Left lung (tissue), 14 donors: ENCODE measurements at places on chromosomes 3 and 15. TPM values are rescaled to one million over a fixed set of nuclear protein-coding genes. Genes with fewer than 3 reads are reported as not detected.

DNA sequence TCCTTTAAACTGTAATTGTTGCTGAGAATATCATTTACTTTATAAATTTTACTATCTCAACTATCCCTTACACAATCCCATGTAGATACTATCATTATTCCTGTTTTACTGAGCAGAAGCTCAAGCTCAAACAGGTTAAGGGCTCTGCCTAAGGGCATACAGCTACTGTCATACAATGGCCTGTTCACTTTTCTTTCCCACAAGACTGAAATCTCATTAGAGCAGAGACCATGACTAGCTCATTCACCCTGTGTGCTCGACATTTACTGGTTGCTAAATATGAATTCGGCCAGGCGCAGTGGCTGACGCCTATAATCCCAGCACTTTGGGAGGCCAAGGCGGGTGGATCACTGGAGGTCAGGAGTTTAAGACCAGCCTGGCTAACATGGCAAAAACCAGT, 1.6 kb upstream of the MESP2 start:
- H3K27me3 ChIP-seq, result peaks cover 22% of the 10 kb centered on the region
- no peak overlapping the region for H3K4me3 ChIP-seq
- H3K4me1 ChIP-seq, result peaks cover 16% of the 10 kb centered on the region
- H3K36me3 ChIP-seq, result no peaks in the 10 kb centered on the region
- no peak overlapping the region for H3K27ac ChIP-seq
- no peak for DNase-seq

GRCh38 chr3:191210032-191210431, 11.0 kb downstream of the OSTN start:
- no peak overlapping the region for H3K27ac ChIP-seq
- DNase-seq, result no peak
- no peaks in the 10 kb centered on the region for H3K36me3 ChIP-seq
- H3K27me3 ChIP-seq, result no peaks in the 10 kb centered on the region
- no peak overlapping the region for H3K4me3 ChIP-seq

DNA sequence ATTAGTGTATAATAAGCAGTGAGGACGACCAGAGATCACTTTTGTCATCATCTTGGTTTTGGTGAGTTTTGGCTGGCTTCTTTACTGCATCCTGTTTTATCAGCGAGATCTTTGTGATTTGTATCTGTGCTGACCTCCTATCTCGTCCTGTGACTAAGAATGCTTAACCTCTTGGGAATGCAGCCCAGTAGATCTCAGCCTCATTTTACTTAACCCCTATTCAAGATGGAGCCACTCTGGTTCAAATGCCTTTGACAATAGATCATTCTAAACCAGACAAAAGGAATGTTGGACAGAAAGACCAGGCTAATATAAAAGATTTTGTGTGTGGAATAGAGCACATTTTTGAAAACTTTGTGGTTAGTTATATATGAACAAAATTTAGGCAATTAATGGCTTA, 618.5 kb upstream of the BCHE start:
- H3K27me3 ChIP-seq, result no peaks in the 10 kb centered on the region
- no peaks in the 10 kb centered on the region for H3K36me3 ChIP-seq
- no peak overlapping the region for H3K27ac ChIP-seq
- no peaks in the 10 kb centered on the region for H3K4me1 ChIP-seq

DNA sequence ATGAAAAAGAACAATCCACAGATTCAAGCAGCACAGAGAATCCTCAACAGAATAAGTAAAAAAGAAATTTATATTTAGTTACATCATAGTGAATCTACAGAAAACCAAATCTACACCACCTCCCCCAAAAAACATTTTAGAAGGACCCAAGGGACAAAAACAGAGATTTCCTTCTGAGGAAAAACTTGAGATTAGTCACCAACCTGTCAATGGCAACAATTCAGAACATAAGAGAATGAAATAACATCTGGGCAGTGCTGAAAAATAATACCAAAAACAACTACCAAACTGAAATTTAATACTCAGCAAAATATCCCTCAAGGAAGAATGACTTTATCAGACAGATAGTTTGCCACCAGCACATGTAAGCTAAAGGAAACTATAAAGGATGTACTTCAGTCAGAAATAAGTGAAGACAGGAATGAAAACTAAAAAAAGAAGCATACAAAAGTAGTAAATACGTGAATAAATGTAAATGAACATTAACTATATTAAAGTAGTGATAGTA, 260.7 kb downstream of the ULK4 start:
- no peak overlapping the region for H3K27ac ChIP-seq
- no peak overlapping the region for H3K4me3 ChIP-seq
- no peaks in the 10 kb centered on the region for H3K4me1 ChIP-seq
- no peaks in the 10 kb centered on the region for H3K36me3 ChIP-seq
- no peak for DNase-seq

GRCh38 chr3:56302417-56302816, 165.8 kb downstream of the ERC2 start:
- peaks cover 3% of the 10 kb centered on the region for H3K4me1 ChIP-seq
- H3K27ac ChIP-seq, result no peak overlapping the region
- no peaks in the 10 kb centered on the region for H3K36me3 ChIP-seq

- no peak overlapping the region for H3K4me3 ChIP-seq
- no peaks in the 10 kb centered on the region for H3K36me3 ChIP-seq
- H3K4me1 ChIP-seq, result no peaks in the 10 kb centered on the region
- H3K27ac ChIP-seq, result no peak overlapping the region
- DNase-seq, result no peak
- H3K27me3 ChIP-seq, result no peaks in the 10 kb centered on the region
Measured at GRCh38 chr15:81060470-81060869, 59.7 kb downstream of the TLNRD1 start.

DNA sequence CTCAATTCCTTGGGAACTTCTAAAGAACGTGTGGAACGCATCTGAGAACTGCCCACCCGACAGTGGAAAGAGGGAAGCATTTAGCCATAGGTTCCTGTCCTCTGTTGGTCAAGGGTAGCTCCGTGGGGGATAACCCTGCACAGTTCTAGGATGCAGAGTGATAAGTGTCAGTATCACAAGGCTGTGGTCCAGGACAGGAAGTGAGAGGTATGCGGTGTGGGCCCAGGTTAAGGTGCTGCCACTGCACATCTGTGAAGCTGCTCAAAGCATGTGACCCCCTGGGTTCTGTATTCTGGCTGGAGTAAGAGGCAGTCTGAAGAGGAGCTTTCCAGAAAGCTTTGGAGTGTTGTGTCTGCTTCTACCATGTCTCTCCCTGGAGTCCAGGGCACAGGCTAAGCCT, 51.7 kb upstream of the HES1 start:
- no peaks in the 10 kb centered on the region for H3K36me3 ChIP-seq
- H3K27ac ChIP-seq, result no peak overlapping the region
- no peak overlapping the region for H3K4me3 ChIP-seq
- peaks cover 27% of the 10 kb centered on the region for H3K4me1 ChIP-seq
- no peak for DNase-seq

DNA sequence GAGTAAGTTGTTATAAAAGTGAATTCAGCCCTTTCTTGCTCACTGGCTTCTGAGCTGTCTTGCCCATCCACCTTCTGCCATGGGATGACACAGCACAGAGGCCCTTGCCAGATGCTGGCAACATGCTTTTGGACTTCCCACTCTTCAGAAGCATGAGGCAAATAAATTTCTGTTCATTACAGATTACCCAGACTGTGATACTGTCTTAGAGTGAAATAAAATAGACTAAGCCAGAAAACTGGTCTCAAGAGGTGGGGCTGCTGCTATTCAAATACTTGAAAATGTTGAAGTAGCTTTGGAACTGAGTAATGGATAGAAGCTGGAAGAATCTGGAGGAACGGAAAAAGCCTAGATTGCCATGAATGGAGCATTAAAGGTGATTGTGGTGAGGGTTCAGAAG, 170.4 kb downstream of the ZMAT3 start:
- no peak overlapping the region for H3K4me3 ChIP-seq
- H3K36me3 ChIP-seq, result no peaks in the 10 kb centered on the region
- no peaks in the 10 kb centered on the region for H3K27me3 ChIP-seq
- no peaks in the 10 kb centered on the region for H3K4me1 ChIP-seq

- H3K27ac ChIP-seq, result no peak overlapping the region
- no peaks in the 10 kb centered on the region for H3K27me3 ChIP-seq
- H3K4me1 ChIP-seq, result no peaks in the 10 kb centered on the region
- H3K4me3 ChIP-seq, result no peak overlapping the region
Measured at GRCh38 chr3:37229740-37230139, 55.4 kb upstream of the LRRFIP2 start.

- DNase-seq, result no peak
- H3K27me3 ChIP-seq, result no peaks in the 10 kb centered on the region
- no peak overlapping the region for H3K4me3 ChIP-seq
- H3K4me1 ChIP-seq, result no peaks in the 10 kb centered on the region
Measured at GRCh38 chr3:110767838-110768237, 303.8 kb upstream of the NECTIN3 start.

DNA sequence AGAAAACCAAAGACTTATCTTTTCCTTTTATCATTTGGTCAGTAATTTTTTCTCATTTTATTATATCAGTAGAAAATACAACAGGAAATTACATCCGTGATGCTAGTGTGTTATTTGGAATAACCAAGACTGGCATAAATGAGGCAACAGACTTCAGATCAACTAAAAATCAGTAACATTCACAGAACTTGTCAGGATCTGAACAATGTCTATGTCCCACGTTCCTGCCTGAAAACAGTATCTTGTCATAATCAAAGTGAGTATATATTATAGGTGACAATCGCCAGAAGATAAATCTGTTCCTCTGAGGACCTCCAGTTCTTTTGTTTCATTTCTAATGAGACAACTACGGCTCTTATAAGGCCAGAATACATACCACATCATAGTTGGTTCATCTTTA, 41.8 kb downstream of the MYH15 start:
- DNase-seq, result no peak
- no peaks in the 10 kb centered on the region for H3K36me3 ChIP-seq

JAGN1 gene
- 31.8 TPM for total RNA-seq

DNA sequence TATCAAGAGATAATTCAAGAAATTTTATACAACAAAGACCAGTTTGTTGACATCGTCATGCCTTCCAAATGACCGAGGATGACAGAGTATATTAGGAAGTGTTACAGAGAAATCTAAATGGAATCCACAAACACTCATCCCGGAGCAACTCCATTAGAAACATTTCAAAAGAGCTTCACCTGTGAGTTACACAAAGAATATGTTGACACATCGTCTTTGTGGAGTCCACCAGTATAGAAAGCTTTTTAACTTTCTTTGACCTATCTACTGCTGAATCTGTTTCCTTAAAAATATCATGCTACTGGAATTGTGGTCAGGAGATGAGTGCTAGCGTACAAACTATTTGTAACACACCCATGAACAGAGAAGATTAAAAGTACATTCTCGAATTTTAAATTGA, 130.4 kb downstream of the SUCLG2 start:
- peaks cover 32% of the 10 kb centered on the region for H3K36me3 ChIP-seq
- no peak overlapping the region for H3K4me3 ChIP-seq
- no peaks in the 10 kb centered on the region for H3K4me1 ChIP-seq
- no peaks in the 10 kb centered on the region for H3K27me3 ChIP-seq
- H3K27ac ChIP-seq, result no peak overlapping the region

- no peak overlapping the region for H3K27ac ChIP-seq
- H3K4me1 ChIP-seq, result peaks cover 5% of the 10 kb centered on the region
- H3K36me3 ChIP-seq, result no peaks in the 10 kb centered on the region
Measured at GRCh38 chr3:177731644-177732268, 534.5 kb upstream of the TBL1XR1 start.

DNA sequence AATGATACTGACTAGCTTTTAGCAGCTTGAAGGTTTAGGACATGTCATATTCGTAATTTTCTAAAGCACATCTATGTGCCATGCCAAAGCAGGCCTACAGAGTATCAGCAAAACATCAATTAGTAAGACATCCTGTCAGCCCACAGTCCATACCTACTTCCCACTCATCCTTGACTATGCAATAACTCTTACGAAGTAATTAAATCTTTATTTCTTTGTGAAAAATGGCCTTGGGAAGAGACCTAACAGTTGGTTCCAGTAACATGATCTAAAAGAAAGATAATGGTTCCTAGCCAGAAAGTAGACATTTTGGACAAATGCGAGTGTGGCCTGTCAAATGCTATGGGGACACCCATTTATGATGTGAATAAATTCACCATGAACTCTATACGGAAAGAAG, 172.6 kb upstream of the TNIK start:
- H3K4me3 ChIP-seq, result no peak overlapping the region
- H3K27ac ChIP-seq, result no peak overlapping the region
- no peaks in the 10 kb centered on the region for H3K27me3 ChIP-seq
- no peaks in the 10 kb centered on the region for H3K36me3 ChIP-seq

CAMK1 gene
- 37.5 TPM for total RNA-seq
